SK-N-SH (cell line): ENCODE measurements at places on chromosomes 6 and 20.

DNA sequence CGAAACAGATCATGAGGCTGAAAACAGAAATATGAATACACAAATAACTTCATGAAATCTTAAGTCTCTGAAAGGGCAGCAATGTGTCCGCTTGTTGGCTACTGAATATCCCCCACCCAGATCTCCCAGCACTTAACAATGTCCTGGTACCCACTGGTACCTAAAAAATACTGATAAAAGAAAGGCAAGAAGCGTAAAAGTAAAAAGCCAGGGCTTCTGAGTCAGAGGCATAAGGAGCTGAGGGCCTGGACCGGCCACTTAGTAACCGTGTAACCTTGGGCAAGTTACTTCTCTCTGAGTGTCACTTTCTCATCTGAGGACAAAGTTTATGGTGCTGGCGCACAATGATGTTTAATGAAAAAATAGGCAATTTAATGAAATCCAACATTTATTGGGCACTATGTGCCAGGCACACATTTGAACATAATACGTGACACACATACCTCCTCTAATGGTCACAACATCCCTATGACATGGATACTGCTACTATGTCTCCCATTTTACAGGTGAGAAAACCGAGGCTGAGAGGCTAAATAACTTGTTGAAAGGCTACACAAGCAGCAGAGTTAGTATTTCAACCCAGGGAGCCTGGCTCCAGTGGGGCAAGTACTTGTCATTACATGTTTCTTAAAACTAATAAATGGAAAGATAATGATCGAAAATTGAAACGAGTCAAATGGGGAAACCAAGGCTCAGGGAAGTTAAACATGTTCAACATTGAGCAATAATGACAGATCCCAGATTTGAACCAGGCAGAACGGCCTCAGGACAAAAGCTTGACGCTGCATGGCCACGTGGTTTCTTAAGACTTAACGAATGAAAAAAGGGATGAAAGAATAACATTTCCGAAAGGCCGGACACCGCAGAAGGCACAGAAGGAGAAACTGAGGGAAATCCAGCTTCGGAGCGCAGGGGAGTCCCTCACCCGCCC is 828 bp downstream of the TP53RK start:
- no peak for DNase-seq

DNA sequence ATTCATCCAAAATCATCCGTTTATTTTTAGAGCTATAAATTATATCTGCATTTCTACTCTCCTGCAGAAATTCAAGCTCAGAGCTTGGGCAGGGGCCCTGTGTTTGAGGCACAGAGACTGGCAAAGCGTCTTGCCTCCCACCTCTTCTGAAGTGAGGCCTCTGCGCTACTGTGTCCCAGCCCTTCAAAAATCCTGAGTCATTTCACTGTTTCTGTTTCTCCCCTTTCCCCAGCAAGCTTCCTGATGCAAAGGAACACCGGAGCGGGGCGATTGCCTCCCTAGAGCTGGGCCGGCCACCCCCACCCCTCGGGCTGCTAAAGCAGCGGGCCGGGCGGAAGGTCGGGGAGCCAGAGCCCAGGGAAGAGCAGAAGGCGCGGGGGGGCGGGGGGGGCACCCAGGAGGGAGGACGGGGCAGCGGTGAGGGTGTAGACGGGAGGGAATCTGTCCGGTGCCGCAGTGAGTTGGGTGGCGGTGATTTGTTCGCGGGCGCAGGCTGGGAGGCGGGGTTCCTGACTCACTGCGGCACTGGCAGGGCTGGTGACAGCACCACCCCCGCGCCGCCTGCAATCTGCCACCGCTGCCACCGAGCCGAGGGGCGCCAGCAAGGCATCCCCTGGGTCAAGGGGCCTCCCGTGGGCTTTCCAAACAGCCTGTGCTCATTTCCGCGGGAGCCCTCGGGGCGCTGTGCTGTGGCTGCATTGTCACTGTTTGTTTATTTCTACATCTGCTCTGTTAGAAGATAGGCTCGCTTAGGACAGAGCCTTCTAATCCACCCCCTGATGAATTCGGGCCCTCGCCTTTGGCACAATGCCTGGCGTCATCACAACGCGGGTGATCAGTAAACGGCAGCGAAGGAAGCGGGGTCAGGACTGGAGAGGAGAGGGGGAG is 46.5 kb upstream of the SNAP25 start:
- DNase-seq, result peak; percentile 89

GRCh38 chr20:370977-371754 is 9.4 kb upstream of the TRIB3 start:
- DNase-seq, result no peak

- no peak for DNase-seq
Measured at GRCh38 chr20:19462491-19462890, 250.0 kb downstream of the SLC24A3 start.

DNA sequence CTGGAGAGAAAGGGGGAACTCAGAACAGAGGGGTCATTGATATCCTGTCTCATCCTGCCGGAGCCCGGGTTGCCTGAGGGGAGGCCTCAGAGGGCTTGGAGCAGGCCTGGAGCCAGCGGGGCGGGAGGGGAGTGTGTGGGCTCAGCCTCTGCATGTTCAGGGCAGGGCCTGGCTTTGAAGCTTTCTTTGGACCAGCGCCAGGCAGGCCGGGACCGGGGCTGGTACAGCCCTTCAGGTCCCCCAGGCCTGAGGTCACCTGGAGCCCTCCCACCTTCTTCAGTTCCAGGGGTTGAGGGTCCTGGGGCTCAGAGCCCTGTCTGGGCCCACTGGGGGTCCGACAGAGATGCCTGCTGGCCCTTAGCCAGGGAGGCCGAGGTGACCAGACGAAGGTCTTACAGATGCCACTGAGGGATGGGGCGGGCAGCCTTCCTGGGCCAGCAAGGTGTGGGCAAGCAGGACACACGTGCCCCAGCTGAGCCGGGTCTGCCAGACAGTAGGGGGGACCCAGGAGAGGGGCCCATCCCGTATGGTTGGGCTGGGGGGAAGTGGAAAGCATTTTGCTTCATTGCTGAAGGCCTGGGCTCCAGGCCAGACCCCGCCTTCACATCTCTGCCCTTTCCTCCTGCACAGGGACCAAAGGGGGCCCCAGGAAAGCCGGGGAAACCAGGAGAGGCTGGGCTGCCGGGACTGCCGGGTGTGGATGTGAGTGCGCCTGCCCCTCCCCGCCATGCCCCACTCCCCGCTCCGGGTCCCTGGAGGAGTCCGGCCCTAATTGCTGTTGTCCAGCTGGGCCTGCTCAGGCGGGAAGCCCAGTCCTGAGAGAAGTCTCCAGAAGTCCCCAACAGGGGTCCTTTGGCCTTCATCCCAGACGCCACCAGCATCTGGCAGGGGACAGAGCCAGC is 2.0 kb downstream of the COL9A3 start:
- peak; percentile 92 for DNase-seq

GRCh38 chr6:16244869-16245451 is 6.6 kb downstream of the GMPR start:
- no peak for DNase-seq

DNA sequence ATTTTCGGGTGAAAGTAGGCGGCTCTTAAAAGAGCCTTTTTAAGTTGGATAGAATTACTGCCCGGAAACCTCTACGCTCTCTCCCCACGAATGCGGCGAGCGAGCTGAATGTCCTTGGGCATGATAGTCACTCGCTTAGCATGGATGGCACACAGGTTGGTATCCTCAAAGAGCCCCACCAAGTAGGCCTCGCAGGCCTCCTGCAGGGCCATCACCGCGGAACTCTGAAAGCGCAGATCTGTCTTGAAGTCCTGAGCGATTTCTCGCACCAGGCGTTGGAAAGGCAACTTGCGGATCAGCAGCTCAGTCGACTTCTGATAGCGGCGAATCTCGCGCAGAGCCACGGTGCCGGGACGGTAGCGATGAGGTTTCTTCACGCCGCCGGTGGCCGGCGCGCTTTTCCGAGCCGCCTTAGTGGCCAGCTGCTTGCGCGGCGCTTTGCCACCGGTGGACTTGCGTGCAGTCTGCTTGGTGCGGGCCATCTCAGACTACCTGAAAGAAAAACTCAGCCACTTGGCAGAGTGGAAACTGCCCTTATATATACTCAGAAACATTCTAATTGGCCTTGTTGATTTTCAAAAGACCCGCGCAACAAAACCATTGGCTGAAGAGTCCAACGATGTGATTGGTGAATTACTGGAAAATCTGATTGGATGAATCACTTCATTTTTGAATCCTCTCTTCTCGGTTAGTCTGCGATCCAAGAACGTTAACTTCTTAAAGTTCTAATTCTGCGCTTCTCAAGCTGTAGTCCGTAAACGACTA is 93.9 kb upstream of the BTN3A2 start:
- DNase-seq, result peak; percentile 87

DNA sequence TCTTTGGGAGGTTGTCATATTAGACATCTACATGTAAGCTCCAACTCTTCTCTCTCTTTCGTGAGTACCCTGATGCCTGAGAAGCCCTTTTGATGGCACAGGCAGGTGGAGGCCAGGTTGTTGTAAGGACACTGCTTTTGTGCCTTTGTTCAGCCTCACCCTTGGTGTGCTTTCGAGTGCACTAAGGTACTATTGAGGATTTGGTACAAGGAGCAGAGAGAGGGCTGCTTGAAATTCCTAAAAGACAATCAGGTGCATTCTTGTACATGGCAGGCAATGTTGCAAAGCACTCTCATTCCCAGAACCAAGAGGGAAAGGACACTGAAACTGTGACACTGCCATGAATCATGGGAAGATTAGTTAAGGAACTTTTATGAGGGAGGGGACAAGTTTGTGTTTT is 19.1 kb downstream of the BMP2 start:
- DNase-seq, result no peak

DNA sequence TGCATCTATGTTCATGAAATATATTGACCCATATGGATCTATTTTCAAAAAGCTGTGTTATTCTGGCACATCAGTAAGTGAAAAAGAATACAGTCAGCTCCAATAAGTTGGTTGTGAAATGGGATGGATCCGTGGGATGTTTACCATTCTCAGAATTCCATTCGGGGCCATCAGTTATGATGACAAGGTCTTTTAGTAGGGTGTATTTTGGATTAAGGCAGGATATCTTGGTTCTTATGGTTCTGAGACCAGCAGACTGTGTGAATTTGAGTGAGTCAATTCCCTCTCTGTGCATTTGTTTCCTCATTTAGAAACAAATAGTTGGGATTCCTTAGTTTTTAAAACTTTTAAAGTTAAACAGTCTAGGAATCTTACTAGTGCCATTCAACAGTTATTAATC is 287.4 kb downstream of the CD109 start:
- DNase-seq, result no peak

GRCh38 chr6:125054331-125054730 is 92.1 kb downstream of the RNF217 start:
- DNase-seq, result no peak

- DNase-seq, result no peak
Measured at GRCh38 chr6:113653275-113653674, 203.9 kb upstream of the MARCKS start.

DNA sequence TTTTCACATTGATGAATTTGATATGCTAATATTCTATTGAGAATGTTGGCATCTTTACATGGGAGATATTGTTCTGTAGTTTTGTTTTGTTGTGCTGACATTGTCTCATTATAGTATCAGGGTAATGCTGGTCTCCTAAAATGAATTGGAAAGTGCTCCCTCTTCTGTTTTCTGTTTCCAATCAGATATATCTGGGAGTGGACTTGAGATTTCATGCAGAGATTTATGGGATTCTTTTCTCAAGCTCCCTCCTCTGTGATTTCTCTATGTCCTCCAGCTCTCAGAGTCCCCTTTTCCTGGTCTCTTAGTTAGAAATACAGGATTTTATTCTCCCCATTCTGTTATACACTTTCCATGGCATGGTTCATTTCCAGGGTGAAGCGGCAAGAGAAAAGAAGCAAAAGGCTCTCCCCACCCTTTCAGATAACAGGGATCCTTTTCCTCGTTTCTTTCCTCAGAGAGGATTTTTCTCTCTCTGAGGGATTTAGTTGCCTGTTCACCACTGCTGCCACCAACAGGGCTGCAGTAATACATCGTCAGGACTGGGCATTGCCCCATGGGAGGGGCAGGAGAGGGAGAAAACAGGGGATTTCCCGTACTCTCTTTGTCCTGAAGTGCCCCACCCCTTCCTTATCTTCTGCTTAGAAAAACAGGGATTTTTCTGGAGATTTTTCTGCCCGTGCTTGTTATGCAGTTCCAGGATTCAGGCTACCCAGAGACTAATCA is 59.3 kb upstream of the STMND1 start:
- DNase-seq, result peak; percentile 28

- DNase-seq, result no peak
Measured at GRCh38 chr6:127533736-127534135, 14.6 kb upstream of the MTCL3 start.

DNA sequence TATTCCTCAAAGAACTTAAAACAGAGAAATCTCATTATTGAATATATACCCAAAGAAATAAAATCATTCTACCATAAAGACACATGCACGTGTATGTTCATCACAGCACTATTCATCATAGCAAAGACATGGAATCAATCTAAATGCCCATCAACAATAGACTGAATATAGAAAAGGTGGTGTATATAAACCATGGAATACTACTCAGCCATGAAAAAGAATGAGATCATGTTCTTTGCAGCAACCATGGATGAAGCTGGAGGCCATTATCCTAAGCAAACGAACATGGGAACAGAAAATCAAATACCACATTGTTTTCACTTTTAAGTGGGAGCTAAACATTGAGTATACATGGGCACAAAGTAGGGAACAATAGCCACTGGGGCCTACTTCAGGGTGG is 12.3 kb upstream of the GPR63 start:
- no peak for DNase-seq

DNA sequence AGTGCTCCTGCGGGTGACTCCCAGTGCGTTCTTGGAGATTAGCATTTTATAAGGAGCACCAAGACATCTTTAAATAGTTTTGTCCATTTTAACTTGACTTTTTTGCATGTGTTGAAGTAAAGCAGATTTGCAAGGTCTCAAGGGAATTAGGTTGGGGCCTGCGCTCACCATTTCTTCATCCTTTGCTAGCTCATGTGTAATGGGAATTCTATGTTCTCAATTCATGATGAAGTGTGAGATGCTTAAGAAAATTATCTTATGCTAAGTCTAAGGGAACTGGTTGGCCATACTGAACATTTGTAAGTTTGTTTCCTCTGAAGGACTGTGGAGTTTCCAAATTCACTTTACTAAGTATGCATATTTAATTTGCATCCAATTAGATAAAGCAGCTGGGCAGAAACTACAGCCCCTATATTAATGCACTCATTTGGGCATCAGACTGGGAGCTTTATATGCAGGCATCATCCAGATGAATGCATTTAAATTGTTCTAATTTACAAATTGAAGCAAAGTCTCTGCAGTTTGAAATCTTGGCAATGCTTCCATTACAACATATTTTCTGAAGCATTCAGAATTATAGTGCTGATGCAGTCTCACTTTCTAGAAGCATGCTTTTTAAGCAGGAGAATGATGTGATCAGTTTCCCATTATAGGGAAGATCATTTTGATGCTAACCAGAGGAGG is 108.3 kb upstream of the AKAP12 start:
- DNase-seq, result no peak

- DNase-seq, result no peak
Measured at GRCh38 chr6:85421972-85422371, 27.9 kb upstream of the NT5E start.
